Umbilical cord (tissue), 2 donors: ENCODE measurements at places on chromosomes 6 and 20. TPM values are rescaled to one million over a fixed set of nuclear protein-coding genes. Genes with fewer than 3 reads are reported as not detected.

Gene GSTA2
- total RNA-seq = 3.4 TPM

Gene HLA-DQB1
- total RNA-seq = 0.24 TPM

Gene SLC13A3
- 12.3 TPM for total RNA-seq

Gene FOXQ1
- not detected for total RNA-seq

Gene POU3F2
- 1.4 TPM for total RNA-seq

Gene CHMP4B
- total RNA-seq = 24.6 TPM
